Left forelimb (tissue), 1 donor: ENCODE measurements at places on chromosomes 4 and X.

- no peak for DNase-seq
Observed at GRCh38 chr4:182268966-182269365, 25.8 kb downstream of the TENM3 start.

GRCh38 chr4:11130195-11130970, 298.3 kb downstream of the HS3ST1 start:
- DNase-seq: no peak

GRCh38 chrX:106933538-106933961, 13.3 kb downstream of the CLDN2 start:
- DNase-seq: no peak

DNA sequence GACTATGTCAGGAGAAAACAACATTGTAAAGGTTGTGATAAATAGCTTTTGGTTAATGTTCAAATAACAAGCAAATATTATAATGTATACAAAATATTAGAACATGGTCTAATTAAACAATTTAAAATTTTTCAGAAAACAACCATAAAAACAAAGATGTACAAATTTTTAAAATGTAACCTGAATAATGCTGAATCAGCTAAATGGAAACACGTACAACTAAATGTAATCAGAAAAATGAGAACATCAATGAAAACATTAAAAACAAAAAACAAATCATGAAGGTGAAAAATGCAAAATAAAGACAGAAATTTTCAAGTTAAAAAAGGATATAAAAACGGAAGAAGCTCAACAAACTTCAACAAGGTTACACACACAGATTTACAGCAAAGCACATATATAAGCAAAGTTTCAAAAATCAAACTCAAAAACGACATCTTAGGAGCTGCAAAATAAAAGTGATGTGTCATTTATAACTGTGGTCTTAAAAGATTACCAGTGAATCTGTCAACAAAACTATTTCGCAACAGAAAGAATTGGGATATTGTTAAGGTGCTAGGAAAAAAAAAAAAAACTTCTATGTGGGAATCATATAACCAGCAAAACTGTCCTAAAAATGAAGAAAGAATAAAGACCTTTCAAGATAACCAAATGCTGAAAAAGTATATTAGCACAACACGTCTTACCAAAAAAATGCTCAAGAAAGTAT, 31.8 kb downstream of the ZNF732 start:
- no peak for DNase-seq

DNA sequence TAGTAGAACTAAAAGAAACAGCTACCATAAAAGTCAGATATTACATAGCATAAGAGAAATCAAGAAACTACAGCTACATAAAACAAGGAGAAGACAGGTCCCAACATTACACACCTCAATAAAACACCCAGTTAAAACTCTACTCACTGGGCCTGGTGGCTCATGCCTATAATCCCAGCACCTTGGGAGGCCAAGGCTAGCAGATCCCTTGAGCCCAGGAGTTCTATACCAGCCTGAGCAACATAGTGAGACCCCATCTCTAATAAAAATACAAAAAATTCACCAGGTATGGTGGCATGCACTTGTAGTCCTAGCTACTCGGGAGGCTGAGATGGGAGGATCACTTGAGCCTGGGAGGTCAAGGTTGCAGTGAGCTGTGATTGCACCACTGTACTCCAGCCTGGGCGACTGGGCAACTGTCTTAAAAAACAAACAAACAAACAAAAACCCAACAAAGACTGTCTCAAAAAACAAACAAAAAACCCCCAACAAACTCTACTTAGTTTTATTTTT, 15.2 kb upstream of the TXLNG start:
- DNase-seq: no peak

DNA sequence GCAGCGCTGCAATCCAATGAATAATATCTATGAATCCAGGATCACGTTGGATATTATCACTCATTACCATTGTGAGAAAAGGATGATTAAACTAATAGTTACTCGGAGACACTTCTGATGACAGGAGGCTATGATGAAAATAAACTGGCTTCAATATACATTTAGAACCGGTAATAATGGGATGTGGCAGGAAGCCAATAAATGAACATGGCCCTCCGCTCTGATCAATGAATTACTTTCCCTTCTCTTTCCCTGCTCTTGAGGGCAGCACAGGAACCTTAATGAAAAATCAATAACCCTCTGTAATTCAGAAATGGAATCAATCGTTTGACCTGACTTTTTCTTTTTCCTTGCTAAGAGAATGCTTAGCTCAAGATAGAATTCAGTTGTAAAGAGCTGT, 103.9 kb upstream of the PAQR3 start:
- DNase-seq: no peak

DNA sequence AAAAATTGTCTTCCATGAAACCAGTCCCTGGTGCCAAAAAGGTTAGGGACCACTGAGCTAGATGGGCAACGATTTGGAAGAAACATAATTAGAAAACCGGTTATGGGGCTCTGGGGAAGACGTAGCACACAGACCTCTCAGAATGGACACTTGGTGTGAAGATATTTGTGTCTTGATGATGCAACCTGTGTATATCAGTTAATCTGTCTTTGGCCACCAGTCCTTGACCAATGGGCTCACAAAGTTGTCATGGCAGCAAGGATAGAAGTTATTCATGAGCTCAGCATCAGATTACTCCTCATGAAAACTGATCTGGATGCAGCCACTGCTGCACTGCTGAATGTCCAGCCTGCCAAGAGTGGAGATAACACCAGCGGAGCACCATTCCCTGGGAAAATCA, 13.6 kb downstream of the MTNR1A start:
- no peak for DNase-seq

DNA sequence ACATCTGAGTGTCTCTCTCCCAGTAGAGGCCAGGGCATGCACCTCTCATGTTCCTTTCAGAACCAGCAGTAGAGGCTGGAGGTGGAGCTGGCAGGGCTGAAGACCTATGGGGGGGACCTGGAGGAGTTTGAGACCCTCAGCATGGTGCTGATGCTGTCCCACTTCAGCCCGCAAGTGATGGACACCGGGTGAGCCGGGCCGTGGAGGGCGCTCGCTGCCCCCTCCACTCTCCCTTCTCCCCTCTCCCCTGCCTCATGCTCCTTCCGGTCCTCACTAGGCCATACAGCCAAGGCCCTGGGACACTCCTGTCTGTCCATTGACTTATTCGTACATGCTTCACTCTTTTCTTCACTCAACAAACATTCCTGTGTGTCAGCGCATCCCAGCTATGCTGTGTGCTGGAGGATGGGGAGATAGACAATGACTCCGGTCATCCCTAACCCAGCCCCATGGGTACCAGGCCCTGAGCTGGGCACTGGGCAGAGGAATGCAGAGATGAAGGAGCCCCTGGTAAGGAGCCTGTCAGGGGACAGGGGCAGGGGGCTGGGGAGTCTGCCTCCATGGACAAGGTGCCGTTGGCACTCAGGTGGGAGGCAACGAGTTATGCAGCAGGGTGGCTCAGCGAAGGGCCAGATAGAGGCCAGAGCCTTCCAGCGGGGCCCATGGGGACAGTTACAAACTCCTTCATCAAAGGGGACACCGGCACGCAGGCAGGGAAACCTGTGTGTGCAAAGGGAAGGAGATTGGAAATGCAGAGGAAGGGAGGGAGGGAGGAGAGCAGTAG, 28.4 kb upstream of the WFS1 start:
- no peak for DNase-seq

DNA sequence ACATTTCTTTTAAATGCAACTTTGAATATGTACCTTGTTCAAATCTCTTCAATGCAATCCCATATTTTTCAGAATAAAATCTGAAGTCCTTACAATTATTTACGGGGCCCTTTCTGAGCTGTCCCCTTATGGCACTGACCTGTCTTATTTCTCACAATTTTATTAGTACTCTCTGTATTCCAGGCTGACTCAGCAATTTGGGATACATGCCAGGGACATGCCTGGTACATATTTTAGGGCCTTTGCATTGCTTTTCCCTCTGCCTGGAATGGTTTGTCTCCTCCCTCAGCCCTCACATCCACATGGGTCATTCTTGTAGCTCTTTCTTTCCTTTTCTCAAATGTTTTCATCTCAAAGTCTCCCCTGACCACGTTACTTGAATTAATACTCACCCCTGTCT, 172.2 kb upstream of the TECRL start:
- no peak for DNase-seq

GRCh38 chrX:53511322-53511721, 77.2 kb upstream of the HSD17B10 start:
- DNase-seq: no peak

GRCh38 chrX:109654516-109655109, 29.6 kb upstream of the KCNE5 start:
- DNase-seq: no peak

DNA sequence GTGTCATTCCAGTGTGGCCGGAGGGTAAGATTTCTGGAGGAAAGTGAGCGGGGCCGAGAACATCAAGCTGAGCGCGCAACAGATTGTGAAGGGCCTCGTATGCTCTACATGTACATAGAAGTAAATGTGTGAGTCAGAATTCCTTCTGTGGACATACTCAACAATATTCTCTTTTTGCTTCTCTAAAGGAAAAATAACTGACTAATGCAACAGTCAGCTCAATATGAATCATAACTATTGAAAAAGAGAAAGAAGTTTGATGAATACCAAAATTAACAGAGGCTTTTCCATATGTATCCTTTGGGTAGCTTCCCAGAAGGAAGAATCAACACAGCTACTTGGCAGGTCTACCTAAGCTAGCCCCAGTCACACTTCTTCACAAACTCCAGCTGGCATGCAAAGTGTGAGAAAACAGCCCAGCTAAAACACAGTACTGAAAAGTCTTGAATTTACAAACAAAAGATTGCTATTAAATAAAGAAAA, 87.5 kb upstream of the ZFP42 start:
- no peak for DNase-seq

- DNase-seq: no peak
Observed at GRCh38 chrX:51641421-51642021, 22.8 kb upstream of the CENPVL3 start.

DNA sequence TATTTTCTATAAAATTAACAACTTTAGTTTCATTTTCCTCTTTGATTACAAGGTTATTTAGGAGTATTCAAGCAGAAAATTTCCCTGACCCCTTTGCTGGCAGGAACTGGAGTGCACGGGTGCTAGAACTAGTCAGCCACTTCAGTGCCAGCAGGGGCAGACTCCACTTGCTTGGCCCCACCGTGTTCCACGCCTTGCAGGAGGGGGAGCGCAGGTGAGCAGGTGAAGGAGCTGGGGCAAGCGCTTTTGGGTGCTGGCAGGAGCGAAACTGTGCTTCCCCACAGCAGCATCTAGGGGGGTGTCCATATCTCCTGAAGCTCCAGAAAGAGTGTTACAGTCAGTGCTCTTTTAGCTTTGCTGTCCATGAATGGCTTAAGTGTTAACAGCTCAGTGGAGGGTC, 45.5 kb downstream of the MID2 start:
- no peak for DNase-seq

GRCh38 chr4:66014146-66014765, 344.0 kb upstream of the EPHA5 start:
- DNase-seq: no peak

GRCh38 chr4:101222156-101222845, 125.0 kb downstream of the PPP3CA start:
- no peak for DNase-seq

DNA sequence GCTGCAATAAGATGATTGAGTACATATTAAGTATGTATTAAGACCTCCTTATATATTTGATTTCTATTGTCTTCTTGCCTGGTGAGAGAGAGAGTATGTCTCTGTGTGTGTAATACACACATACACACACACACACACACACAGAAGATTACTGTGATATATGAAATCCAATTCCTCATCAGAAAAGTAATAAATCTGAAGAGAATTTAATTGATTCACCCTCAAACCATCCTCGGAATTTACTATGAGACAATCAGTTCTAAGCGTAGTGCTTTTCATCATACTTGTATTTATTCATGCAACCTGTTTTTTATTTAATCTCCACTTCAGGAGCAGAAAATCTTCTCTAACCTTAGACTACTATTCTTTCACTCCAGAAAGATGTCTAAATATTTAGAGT, 62.3 kb upstream of the TLL1 start:
- no peak for DNase-seq

DNA sequence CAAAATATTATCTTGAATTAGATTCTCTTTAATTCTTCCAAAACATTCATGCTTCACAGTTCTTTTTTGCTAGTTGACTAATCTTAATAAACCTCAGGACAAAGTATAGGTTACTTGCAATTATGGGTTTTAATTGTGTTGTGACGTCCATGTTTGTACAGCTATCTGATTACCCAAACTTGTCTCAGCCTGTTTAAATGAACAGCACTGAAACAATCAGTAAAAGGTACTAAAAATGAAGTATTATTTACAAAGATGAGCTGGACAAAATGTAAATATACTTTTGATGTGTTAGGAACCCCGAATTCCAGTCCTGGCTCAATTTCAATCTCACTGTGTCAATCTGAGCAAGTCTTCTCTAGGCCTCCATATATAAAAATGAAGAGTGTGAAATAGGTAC, 57.4 kb upstream of the SLC6A14 start:
- no peak for DNase-seq

- no peak for DNase-seq
Observed at GRCh38 chr4:100289946-100290345, 99.7 kb upstream of the DDIT4L start.

- DNase-seq: no peak
Observed at GRCh38 chr4:119110121-119110520, 25.5 kb upstream of the MYOZ2 start.

DNA sequence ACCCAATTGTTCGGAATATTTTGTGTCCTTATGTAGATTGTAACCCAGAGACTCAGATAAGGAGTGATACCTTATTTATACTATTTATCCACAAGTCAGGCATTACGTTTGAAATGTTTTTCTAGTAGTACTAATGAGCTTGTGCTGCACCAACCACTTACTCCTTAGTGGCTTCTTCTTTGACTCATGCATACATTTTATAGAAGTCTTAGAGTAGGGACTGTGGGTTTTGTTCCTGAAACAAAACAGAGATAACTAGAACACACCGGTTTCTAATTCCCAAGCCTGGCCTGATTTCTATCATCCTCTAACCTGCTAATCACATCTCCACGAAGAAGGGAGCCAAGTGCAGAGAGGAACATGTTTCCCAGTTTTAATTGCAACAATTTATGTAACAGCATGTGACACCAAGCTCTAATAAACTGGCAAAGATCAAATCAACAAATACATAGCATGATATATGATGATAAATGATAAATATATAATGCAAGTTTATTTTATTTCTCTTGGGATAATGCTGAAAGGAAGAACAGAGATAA, 32.3 kb downstream of the MGARP start:
- no peak for DNase-seq

DNA sequence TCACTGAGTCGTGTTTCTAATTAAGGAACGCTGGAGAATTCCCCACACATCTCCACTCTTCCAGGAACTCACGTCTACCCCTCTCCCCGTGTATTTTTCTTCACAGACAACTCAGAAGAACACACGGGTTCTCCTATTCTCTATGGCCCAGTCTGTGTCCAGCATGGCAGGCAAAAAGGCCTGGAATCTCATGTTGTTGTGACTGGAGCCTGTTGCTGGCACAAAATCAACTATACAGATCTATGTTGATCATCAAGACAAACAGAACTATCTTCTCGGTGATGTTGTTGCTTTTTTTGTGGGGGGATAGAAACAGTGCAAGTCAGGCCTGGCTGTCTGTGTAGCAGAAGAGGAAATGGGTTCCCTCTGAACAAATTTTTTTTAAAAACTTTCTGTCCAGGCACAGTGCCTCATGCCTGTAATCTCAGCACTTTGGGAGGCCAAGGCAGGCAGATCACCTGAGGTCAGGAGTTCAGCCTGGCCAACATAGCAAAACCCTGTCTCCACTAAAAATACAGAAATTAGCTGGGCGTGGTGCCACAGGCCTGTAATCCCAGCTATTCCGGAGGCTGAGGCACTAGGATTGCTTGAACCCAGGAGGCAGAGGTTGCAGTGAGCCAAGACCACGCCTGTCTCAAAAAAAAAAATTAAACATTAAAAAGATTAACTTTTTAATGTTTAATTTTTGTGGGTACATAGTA, 50.5 kb upstream of the CBR4 start:
- DNase-seq: no peak
